ENCODE measurements at places on chromosomes 7 and 10.

DNA sequence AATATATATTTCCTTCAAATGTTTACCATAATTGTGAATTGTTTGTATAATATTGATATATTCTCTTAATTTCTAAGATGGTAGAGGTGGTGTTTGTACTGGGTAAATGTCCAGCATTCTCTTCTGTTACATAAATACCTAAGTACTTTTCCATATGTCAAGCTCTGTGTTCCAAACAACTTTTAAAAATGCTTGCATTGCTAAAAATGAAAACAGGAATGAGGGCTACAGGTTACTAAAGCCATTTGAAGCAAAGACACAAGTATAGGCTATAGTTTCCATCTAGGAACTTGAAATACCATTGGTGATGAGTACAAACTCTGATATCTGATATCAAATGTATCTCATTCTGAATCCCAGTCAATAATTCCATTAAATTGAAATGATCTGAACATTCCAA is 233.6 kb upstream of the SORCS1 start:
- DNase-seq = no peak

- DNase-seq = no peak
These were observed 83.0 kb upstream of the INHBA start for GRCh38 chr7:41785840-41786239.

DNA sequence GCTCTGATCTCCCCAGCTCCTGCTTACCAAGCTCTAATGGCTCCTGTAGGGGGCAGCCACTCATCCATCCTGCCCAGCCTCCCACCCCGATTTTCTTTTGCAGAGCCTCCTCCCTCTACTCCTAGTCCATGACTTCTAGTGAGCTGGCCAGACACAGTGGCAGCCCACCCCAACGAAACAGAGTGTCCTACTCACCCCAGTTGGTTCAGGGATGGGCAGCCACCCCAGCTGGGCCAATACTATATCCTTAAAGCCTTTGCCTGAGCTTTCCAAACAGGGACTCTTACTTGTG is 77.1 kb downstream of the GRID1 start:
- no peak for DNase-seq

- no peak for DNase-seq
These were observed 1.5 kb downstream of the PDCD4 start for GRCh38 chr10:110872984-110873923.

GRCh38 chr10:124597846-124598165 is 136.2 kb downstream of the LHPP start:
- no peak for DNase-seq

DNA sequence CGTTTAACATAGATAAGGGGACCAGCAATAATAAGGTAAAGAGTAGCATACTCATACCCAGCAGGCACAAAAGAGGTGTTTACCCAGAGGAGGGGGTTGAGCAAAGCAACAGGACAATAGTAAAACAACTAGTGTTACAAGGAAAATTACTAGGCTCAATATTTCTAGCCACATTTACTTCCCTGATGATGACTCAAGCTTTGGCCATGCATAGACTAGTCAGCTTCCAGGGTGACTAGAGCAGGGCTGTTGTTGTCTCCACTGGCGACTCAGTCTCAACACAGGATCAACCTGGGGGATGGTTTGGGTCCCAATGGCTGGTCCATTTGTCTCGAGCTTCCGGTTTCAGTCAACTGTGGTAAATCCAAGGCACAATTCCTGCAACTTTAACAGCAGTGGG is 217.7 kb upstream of the KCND2 start:
- DNase-seq = no peak

GRCh38 chr10:86327954-86328725 is 38.5 kb downstream of the GRID1 start:
- DNase-seq = no peak

DNA sequence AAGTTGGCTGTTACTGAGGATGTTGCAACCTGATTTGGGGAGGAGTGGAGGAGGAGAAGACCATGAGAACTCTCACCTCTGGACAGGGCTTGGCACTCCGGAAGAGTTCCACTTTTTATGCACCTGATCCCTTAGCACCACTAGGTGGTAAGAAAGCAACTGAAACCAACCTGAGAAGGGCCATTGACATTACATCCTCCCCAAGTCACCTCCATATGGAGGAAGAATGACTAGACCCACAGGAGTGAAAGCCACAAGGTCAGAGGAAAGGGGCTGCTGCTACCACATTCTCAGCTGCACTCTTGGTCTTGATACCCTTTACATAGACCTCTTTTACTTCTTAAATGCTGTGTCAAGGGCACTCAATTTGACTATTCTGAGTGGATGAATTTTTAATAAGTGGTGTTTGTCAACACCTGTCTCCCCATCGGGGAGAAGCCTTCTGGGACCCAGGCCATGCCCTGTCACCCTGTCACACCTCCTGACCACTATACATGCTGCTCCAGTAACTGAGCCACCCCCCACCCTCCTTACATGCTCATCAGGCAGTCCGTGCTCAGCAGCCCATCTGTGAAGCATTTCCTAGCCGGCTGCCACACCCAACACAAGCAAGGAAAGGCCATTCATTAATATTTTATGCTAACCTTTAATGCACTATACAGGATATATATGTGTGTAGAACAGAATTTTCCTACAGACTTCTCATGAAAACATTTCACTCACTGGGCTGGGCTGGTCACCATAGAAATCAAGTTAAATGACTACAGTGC is 362.9 kb downstream of the GFRA1 start:
- DNase-seq = no peak

- no peak for DNase-seq
These were observed 17.9 kb downstream of the COPG2 start for GRCh38 chr7:130650611-130651120.

GRCh38 chr7:99032928-99033327 is 111.0 kb downstream of the SMURF1 start:
- DNase-seq = no peak
